ENCODE measurements at places on chromosomes 13 and 19.

DNA sequence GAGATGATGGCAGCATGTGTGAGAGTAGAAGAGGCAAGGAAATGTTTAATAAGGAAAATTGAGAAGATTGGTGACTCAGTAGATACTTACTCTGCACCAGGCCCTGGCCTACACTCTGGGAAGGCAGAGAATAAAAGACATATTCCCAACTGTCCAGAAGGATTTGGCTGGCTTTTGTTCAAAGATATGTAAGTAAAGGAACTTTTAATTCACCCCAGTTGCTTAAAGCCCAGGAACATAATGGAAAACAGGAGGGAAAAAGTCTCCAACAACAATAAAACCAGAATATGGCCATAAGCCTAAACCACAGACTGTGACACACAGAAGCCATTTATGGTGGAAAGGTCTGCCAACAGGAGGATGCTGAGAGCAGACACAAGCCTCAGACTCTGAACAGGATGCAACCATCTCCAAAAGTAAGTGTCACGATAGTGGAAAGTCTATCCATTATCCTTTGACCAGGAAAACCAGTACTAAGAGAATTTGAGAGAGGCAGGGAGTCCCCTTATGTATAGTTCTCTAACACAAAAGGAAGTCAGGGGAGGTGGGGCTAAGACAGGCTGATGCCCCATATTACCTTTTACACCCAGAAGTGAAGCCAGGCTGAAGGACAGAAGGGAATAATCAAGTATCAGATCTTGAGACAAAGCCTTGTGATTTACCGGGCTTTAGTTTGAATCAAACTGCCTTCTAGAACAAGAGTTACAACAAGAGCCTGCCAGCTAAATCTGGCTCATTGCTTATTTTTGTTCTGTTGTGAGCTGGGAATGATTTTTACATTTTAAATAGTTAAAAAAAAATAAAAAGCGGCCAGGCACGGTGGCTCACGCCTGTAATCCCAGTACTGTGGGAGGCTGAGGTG lies 169.5 kb upstream of the STARD13 start:
- DNase-seq = no peak

- DNase-seq = no peak
Measured at GRCh38 chr19:23420824-23421223, 25.6 kb upstream of the ZNF91 start.

GRCh38 chr13:40776681-40777165 lies 5.7 kb upstream of the MRPS31 start:
- no peak for DNase-seq

DNA sequence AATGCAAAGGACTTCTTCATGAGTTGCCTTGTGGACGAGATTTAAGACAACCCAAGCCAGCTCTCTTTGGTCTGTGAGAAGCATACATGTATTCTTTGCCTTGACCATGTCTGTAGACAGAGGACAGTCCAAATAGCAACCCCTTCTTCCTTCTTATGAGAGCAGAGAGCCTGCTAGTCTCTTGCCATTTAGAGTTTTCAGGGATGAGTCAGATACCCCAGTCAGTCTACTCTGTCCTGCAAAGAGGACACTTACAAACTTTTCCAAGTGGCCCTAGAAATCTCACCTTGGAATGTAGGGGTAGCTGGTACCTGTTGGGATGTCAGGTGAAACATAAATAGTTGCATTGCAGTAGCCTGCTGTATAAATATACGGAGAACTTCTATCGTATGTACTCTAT lies 36.7 kb downstream of the DNAJC3 start:
- DNase-seq = no peak

- DNase-seq = no peak
Measured at GRCh38 chr19:45050036-45050435, 11.2 kb downstream of the CLASRP start.
